ENCODE measurements at places on chromosomes 2 and 18.
A peak's percentile ranks its signal among the peaks of the same experiment; 100 is the strongest.

DNA sequence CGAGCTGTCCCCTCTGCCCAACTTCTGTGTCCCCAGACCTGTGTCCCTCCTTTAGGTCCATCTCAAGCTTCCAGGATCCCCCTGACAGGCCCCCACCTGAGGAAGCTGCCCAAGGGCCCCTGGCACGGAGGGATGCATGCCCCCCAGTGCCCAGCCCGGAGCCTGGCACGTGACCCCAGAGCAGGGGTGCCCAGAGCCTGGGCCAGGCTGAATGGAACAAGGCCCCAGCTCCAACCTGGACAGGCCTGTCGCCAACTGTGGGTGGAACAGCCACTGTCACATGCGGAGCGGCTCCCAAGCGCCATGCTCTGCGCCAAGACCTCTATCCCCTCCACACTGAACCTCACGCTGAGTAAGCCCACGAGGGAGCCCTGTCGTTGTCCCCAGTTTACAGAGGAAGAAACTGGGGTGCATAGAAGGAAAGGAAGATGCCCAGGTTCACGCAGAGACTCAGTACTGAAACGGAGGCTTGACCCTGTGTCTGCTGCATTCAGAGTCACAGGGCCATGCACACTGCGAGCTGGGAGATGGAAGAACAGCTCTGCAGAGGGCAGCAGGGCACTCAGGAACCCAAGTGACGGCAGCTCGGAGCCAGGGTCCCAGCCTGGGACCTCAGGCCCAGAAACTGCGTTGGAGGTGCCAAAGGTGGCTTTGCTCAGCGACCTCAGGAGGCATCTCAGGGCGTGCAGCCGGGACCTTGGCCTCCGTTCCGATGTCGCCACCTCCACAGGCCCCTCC lies 5.5 kb upstream of the ECEL1 start:
- no peak for DNase-seq

DNA sequence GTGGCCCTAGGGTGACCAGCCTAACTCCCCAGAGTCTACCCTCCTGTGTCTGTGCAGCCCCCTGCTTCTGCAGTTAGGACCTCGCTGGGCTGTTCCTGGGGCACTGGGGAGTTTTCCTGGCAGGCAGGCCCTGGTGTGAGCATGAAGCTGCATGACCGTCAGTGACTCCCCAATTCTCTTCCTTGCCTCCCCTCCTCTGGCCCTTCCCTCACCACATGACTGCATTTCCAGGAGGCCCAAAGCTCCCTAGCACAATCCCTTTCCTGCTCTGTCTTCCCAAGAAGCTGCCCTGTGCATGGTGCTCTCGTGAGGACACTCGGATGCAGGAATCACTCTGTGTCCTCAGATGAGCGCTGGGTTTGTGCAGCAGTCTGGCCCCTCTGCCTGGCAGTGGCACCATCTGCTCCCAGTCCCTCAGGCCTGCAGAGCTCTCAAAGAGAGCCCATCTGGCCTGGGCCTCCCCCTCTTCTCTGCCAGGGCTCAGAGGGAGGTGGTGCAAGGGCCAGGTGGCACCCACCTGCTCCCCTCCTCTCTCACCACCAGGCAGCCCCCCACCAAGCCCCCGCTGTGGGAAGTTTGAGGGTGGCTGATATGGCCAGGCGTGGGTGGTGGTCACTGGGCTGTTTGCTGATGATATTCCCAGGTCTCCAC lies 125.6 kb upstream of the HS6ST1 start:
- DNase-seq, result no peak

DNA sequence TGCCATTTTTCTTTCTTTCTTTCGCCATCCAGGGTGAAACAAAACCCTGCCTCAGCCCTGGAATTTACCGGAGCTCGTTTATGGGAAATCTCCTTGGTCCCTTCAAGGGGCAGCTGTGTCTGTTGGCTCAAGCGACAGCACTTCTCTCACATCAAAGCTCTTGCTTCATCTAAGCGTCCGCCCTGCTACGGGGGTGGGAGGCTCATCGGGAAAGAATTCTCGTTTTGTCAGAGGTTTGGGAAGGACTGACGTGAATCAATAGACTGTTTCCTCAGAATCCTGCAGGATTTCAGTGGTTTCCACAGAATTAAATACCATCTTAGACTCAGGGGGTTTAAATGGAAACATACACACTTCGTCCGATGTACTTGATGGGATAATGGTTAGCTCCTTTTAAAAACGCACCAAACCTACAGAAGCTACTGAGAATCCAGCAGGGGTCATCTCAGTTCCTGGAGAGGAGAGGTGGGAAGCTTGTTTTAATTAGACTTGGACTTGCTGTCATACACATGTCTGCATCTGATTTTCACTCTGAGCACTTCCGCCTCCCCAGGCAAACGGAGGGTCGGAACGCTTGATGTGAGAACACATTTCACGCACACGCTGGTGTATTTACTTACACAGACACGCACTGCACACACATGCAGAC lies 91.6 kb downstream of the ASB1 start:
- no peak for DNase-seq

- no peak for DNase-seq
Measured at GRCh38 chr2:215825707-215826106, 187.6 kb downstream of the MREG start.

DNA sequence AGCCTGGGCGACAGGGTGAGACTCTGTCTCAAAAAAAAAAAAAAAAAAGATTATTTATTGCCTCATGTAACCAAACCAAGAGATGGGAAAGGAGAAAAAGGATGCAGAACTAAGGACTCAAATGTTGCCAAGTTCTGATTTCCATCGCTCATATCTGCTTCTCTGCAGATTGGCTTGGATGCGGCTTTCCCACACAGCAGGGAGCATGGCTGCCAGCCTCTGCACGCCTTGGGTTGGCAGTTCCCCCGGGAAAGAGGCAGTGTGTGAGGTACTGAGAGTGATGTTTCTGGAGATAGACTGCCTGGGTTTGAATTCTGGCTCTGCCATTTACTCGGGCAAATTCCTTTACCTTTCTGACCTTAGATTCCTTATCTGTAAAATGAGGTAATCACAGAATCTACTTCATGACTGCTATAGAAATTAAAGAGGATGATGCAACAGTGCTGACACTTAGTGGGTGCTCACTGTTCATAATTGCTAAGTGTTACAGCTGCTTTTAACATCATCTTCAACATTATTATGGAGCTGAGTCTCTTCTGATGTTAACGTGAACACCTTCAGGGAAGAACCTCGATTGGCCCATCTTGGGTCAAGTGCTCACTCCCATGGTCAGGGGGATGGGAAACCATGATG lies 68.8 kb downstream of the ACAA2 start:
- DNase-seq, result no peak

DNA sequence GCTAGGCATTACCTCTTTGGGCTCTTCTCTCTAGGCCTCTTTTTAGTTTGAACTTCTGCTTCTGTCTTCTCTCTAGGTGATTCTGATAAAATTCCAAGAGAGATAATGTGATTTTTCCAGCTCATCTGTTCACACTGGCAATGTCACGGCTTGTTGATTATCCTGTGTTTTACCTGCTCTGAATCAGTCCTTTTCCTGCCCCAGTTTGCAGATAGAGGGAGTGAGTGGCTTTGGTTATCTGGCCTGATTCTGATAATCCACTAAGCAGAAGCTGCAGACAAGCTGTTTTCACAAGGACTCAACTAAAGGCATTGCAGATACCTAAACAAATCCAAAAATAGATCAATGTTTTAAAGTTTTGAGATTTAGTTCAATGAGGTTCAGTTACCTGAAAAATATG lies 111.9 kb downstream of the DCC start:
- DNase-seq, result no peak

DNA sequence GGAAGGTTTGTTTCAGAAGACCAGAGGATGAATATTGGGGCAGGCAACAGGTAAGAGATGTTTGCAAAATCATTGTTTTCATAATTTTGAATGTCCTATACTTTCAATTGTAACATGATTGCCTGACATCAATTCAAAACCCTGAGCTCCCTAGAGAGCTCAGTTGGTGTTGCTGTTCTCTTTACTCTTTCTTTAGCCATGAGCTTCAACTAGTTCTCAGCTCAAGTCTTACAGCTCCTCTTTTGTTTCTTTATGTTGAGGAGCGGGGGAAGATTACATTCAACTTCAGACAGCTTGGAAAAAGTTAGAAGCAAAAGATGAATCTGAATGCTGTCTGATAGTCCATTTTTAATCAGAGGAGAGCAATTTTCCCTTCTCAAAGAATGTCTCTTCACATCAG lies 144.8 kb upstream of the TACR1 start:
- DNase-seq, result no peak

GRCh38 chr2:240214790-240215675 lies 74.6 kb upstream of the OTOS start:
- DNase-seq, result no peak

DNA sequence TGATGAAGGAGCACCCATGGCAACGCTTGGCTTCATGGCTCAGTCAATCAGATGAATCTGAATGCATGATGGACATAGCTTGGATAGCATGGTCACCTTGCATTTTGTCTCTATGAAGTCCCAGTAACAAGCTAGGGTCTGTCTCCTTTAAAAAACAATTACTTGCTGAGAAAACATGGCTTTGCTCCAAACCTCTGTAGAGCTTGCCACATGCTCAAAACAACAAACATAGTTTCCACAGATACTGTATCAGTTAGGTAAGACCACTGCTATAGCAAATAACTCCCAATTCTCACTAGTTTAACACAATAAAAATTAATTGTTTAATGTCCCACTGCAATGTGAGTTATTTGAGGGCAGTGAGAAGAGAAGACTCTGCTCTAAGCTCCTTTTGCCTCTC lies 401.0 kb downstream of the IRS1 start:
- DNase-seq, result no peak

DNA sequence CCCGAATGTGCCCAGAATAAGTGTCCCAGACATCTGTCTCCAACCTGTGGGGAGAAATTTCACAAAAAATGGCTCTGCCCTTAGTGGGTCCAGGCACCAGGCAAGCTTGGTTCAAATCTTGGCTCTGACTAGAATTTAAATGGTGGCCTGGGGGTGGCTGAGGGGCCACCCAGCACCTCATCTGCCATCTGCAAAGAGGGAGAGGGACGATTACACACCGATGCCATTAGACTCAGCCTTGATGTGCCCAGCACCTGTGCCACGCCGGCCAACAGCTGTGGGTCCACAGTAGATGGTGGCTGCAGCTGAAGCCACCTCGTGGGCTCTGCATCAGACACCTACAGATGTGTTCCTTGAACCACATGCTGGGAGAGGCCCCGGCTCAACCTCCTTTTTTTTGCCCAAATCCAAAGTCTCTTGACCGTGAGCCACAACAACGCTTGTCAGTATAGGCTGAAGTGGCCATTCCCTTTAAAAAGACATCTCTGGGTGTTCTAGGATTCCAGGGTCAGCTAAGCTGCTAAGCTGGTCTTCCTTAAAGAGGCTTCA lies 222.0 kb upstream of the RAB6C start:
- no peak for DNase-seq

- no peak for DNase-seq
Measured at GRCh38 chr2:202221873-202222272, 16.5 kb downstream of the SUMO1 start.

GRCh38 chr2:121790276-121790956 lies 35.0 kb downstream of the TSN start:
- no peak for DNase-seq

DNA sequence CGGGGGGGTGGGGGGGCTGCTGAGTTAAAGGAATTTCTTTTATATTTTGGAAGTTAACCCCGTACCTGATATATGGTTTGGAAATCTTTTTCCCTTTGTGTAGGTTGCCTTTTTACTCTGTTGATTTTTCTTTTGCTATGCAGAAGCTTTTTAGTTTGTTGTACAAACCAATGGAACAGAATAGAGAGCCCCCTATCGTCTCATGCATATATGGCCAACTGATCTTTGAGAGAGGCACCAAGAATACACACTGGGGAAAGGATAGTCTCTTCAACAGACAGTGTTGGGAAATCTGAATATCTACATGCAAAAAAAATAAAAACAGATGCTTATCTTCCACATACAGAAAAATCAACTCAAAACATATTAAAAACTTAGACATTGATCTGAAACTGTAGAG lies 647.8 kb upstream of the KLHL29 start:
- no peak for DNase-seq

GRCh38 chr2:36413218-36413617 lies 57.6 kb downstream of the CRIM1 start:
- no peak for DNase-seq

DNA sequence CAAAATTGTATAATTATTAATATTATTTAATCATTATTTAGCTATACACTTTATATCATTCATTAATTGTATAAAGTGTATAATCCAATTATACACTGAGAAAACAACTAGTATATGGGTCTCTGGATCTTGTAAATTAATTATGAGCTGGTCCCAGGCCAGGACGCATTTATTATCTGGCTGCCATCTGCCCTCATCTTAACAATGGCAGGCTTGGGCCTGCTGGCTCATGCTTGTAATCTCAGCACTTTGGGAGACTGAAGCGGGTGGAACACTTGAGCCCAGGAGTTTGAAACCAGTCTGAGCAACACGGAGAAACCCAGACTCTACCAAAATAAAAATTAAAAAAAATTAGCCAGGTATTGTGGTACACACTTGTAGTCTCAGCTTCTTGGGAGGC lies 502.2 kb upstream of the NRXN1 start:
- DNase-seq, result no peak

- no peak for DNase-seq
Measured at GRCh38 chr2:101473591-101473910, 1.4 kb downstream of the RFX8 start.

- peak; percentile 76 for DNase-seq
Measured at GRCh38 chr2:43174368-43174916, 52.0 kb downstream of the ZFP36L2 start.

DNA sequence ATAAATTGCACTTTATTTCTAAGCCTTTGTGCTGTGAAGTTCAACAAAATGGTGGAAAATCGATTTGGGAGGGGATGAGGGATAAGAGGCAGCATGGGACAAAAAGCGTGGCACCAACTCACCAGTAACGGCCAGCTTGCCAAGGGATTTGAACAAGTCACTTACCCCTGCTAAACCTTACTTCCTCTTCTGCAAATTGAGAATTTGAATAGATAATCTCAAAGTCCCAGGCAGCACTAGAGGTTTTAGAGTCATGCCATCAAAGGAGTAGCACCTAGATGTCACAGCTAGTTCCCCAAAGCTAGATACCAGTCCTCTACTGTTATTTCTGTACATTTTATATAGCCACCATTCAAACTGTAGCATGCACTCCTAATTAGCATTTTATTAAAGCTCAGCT lies 83.7 kb upstream of the VRK2 start:
- DNase-seq, result no peak

GRCh38 chr18:8431036-8431435 lies 178.2 kb upstream of the RAB12 start:
- no peak for DNase-seq

DNA sequence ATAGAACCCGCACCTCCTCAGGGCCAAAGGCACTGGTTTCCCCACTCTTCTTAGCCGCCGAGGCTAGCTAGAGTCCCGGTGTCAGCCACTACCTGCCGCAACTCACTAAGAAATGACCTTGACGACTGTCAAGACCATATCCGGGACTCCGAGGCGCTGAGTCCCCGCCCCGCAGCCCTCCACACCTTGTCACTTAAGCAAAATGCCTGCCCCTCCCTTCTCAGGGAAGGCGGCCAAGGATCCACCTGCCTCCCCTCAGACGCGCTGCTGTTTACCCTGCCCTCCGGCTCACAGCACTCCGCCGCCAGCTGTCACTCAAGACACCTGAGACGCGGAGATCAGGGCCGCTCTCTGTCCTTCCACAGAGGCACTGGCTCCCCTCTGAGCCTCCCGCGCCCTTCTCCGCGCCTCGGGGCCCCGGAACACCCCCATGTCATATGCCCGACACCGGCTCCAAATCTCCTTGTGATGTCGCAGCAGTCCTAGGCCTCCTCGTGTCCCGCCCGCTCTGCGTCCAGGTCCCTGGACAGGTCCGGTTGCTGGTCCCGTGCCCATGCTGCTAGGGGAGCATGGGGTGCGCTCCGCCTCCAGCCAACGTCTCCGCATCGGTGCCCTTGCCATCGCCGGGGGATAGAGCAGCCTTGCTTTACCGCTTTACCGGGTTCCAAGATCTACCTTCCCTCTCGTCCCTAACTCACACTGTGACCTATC lies 32.5 kb upstream of the REG3G start:
- DNase-seq, result no peak

All from central memory CD8-positive, alpha-beta T cell (primary cell).